Activated T-helper 1 cell treated with anti-CD3 and anti-CD28 coated beads, Interleukin-12 subunit alpha, Interleukin-12 subunit beta, Interleukin-2, Interleukin-4 antibody, amounts not matched to agents 30 ng/mL and 10 ng/mL and 1 ng/mL, durations not matched to agents 14 hours and 24 hours and 36 hours (primary cell): ENCODE measurements at places on chromosomes 2 and 18. TPM values are rescaled to one million over a fixed set of nuclear protein-coding genes. Genes with fewer than 3 reads are reported as not detected.

DNA sequence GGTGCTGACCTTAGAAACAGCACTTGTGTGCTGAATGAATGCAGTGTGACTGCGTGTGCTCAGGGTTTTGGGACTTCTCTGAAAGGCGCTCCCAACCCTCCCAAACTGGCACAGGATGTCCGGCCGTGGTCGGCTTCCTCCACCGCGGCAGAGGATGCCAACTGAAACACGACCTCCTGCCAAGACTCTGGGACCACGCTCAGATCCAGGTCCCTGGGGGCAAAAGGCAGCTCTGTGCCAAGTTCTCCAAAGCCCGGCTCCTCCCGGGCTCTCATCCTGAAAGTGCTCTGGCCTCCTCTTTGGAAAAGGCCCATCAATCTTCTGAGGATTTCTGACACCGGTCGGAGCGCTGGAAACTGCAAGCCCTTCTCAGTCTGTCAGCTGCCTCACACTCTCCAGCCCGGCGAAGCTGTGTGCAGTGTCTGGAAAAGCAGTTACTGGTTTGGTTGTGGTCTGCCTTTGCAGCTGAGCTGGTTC, 32.3 kb upstream of the ZBTB7C start:
- DNase-seq = no peak

DNA sequence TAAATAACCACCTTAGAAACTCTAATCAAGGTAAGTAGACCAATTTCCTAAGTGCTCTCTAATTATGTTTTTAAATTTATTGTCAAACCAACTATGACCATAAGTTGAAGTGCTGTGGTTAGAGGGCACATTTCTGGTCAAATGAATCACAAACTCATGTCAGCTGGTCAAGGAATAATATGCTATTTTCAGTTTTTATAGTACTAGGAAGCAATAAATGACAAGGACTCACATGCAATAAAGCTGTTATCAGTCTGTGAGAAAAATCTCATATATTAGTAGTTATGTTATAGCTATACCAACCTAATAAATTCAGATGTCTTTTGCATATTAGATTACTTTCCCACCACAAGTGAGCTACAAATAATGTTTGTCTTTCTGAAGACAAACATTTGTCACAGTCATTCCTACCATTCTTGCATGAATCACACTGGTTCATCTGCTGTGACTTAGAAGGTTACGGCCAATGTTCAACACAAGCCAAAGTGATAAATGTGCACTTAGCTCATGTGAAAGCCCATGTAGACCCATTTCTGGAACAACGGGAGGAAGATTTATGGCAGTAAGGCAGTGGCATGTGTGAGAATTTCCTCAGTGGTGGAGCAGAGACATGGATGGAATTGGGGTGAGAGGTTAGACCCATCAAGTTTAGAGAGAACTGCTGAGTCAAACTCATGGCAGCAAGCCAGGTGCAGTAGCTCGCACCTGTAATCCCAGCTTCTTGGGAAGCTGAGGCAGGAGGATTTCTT, 27.4 kb upstream of the CCNYL1 start:
- no peak for DNase-seq

- no peak for DNase-seq
Measured at GRCh38 chr2:2868085-2868484, 509.5 kb downstream of the EIPR1 start.

Gene GCG
- total RNA-seq = not detected in 2 replicates

Gene ATF2
- 57.0 and 59.7 TPM in 2 replicates for total RNA-seq

Gene SF3B1
- 247 and 268 TPM in 2 replicates for total RNA-seq
